Subcutaneous adipose tissue (tissue), 4 donors: ENCODE measurements at places on chromosomes 12 and 14. TPM values are rescaled to one million over a fixed set of nuclear protein-coding genes. Genes with fewer than 3 reads are reported as not detected.

ZNF84 gene
- total RNA-seq = 26.2 TPM

LHX5 gene
- not detected for total RNA-seq

HNF1A gene
- total RNA-seq = not detected

GLT1D1 gene
- 0.75 TPM for total RNA-seq

VRTN gene
- total RNA-seq = not detected

LRR1 gene
- total RNA-seq = 11.6 TPM

HRK gene
- total RNA-seq = not detected

FIGNL2 gene
- total RNA-seq = 0.22 TPM

FAM181A gene
- total RNA-seq = not detected

SDS gene
- 1.3 TPM for total RNA-seq

PTGER2 gene
- 3.4 TPM for total RNA-seq

CREBL2 gene
- 104 TPM for total RNA-seq

ATP5F1B gene
- 323 TPM for total RNA-seq

RTL1 gene
- not detected for total RNA-seq

HVCN1 gene
- total RNA-seq = 13.0 TPM

SYT1 gene
- 3.7 TPM for total RNA-seq

BDKRB2 gene
- 6.2 TPM for total RNA-seq

C12orf54 gene
- not detected for total RNA-seq

TPH2 gene
- total RNA-seq = not detected

FGD6 gene
- total RNA-seq = 3.4 TPM

PTPRQ gene
- total RNA-seq = 5.5 TPM

E2F7 gene
- not detected for total RNA-seq

C14orf132 gene
- 4.8 TPM for total RNA-seq

SALL2 gene
- total RNA-seq = 2.9 TPM

WDHD1 gene
- total RNA-seq = 2.0 TPM

TNFAIP2 gene
- total RNA-seq = 145 TPM

AGAP2 gene
- 2.8 TPM for total RNA-seq

PCBP2 gene
- 768 TPM for total RNA-seq
